ENCODE measurements at places on chromosomes 16 and 17. TPM values are rescaled to one million over a fixed set of nuclear protein-coding genes. Genes with fewer than 3 reads are reported as not detected.

The RSKR gene
- total RNA-seq: 19.3 TPM

The SLC4A1 gene
- total RNA-seq: 19.2 TPM

DNA sequence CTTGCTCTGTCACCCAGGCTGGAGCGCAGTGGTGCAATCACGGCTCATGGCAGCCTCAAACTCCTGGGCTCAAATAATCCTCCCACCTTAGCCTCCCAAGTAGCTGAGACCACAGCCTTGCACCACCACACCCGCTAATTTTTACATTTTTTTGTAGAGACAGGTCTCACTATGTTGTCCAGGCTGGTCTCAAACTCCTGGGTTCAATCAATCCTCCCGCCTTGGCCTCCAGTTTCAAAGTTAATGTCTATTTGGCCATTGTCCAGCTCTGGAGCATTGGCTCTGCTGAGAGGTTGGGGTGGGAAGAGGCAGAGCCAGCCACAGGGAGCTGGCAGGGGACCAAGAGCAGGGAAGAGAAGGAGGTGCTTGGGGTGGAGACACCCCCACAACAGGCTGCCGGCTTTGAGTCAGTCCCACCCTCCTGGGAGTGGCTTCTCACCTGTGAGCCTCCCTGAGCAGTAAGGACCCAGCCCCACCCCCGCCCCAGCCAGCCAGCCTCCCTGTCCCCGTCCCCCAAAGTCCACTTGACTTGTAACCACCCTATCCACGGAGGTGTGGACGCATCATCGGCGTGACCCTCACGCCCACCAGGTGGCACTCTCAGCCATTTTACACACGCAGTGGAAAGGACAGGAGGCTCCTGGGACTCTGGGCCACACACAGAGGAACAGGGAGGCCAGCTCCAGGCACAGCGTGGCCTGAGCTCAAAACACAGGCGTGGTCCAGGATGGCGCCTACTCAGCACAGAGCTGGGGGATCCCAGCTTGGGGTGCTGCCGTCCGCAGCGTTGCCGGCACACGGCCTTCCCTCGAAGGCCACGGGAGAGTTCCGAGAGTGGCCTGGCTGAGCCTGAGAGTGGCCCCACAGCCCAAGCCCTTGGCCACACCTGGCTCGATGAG lies 22.8 kb upstream of the PVALEF start:
- peak; percentile 91 for DNase-seq

GRCh38 chr16:84959784-84960417 lies 51.4 kb downstream of the ZDHHC7 start:
- no peak for DNase-seq

Data from spleen (tissue), 13 donors.